Right forelimb (tissue), 1 donor: ENCODE measurements at places on chromosomes 16 and 17.

DNA sequence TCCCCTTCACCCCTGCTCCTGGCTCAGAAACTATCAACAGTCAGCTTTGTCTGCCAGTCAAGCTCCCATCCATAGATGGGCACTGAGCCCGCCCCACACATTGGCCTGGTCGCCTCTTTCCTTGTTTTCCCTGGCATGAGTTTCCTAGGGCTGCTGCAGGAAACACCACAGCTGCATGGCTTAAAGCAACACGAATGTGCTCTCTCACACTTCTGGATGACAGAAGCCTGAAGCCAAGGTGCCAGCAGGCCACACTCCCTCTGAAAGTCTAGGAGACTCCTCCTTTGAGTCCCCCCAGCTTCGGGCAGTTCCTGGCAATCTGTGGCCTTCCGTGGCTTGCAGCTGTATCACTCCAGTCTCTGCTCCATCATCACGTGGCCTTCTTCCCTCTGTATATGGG, 69.9 kb downstream of the TBC1D16 start:
- DNase-seq = peak; percentile 54

GRCh38 chr16:80174416-80174815, 366.4 kb upstream of the DYNLRB2 start:
- DNase-seq = no peak

DNA sequence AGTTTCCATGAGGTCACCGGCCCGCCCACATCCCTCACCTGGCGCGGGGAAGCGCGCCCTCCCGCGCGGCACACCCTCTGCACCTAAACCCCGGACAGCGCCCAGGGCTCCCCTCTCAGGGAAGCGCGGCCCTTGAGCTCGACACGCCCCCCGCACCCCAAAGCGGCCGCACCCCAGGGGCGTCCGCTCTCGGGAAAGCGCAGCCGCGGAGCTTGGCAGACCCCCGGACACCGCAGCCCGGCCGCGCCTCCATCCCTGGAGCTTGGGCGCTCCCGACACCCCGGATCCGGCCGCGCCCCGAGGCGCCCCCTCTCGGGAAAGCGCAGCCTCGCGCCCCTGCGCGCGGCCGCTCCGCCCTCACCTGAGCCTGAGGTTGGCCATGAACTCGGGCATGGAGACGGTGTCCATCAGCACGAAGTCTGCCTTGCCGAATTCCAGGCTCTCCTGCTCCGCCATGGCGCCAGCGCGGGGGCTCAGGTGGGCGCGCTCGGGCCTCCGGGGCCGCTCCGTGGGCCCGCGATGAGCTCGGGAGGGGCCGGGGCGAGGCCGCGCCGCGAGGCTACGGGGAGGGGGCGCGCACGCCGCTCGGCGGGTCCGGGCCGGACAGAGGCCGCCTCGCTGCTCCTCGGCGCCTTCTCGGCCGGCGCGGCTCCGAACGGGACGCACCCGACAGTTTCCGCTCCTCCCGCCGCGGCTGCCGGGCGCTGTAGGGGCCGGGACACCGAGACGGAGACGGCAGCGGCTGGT, at the start of gene MYO1D:
MYO1D (minus strand) TSS at position 708 of the 747 bp plus-strand sequence; CDS start at position 456, 252 bp downstream.
- peak; percentile 69 for DNase-seq

DNA sequence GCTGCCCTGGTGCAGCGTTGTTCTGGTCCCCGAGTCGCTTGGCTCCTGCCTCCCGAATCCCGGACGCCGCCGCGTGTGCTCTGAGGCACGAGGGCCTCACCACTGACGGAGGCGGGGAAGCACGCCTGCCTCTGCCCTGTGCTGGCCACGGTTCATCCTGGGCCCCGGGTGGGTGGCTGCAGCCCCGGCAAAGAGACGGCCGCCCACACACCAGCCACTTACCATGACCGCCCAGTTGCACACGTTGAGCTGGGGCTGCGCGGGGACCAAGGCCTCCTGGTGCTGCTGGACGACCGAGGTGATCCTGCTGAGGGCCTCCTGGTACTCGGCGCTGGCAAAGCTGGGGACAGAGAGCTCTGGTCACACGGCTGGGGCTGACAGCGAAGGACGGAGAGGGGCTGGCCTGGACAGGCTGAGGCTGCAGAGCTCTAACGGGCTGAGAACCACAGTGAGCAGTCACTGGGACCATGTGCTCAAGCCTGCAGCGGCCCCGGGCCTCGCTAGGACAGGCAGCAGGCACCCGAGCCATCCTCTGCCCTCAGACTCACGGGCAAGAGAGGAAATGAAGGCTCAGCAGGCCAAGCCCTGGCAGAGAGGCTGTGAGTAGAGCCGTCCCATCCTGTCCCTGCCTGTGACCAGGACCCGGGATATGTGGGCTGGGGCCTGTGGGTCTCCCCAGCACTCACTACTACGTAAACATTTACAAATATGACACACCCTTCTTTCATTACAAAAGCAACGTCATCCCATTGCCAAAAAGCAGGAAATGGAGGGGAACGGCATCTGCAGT, 6.3 kb upstream of the APRT start:
- peak; percentile 36 for DNase-seq

DNA sequence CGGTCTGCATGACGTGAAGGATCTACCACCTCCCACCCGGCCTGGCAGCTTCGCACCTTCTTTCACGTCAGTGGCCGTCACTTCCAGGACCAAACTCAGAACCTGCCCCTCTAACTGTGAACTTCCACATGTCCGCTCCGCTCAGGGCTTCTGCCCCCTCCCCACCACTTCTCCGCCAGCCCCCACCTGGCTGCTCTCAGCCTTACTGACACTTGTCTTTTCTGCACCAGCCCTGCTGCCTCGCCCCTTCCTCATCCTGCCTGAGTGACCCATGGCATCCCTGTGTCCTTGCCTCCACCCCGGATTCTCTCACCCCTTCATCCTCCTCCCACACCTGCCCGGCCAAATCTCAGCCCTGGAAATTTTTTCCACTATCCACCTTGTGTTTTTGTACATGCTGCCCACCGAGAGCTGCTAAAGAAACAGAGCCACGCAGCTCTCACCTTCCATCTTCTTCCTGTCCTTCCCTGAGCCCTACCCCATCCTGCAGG, 14.2 kb downstream of the PIMREG start:
- no peak for DNase-seq

DNA sequence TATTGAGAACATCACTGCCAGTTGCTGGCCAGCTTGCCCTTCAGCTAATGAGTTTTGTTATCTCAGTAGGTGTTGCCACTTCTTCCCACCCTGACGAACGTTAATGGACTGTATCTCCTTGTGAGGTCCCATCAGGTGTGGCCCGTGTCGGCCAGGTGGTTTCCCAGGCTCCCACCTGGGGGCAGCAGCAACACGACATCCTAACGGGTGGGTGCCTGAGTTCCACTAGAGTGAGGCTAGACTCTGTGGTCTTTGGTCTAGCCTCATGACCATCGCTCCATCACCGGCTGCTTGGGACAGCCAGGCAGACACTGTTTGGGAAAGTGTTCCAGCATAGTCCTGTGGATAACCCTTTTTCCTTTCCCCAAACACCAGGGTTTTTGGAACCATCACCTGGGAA, 45.6 kb upstream of the LCMT1 start:
- DNase-seq = no peak

DNA sequence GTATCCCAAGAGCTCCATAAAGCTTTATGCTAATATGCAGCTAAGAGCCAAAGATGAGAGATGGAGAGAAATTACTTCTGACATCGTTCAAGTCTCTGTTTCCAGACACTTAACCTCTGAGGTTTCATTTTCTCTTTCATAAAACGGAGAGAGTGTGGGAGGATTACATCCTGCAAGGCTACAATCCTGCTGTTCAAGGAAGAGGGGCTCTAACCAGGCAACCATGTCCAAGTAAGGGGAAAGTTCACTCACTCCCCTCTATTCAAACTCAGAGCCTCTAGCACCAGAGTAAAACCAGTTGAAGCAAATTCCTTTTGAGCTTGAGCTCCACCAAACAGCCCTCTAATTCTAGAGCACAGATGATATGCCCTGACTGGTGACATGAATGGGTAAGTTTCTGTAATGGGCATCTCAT, 397.4 kb downstream of the NPIPA8 start:
- no peak for DNase-seq

GRCh38 chr17:67492824-67493517, 115.9 kb downstream of the PITPNC1 start:
- DNase-seq = no peak

DNA sequence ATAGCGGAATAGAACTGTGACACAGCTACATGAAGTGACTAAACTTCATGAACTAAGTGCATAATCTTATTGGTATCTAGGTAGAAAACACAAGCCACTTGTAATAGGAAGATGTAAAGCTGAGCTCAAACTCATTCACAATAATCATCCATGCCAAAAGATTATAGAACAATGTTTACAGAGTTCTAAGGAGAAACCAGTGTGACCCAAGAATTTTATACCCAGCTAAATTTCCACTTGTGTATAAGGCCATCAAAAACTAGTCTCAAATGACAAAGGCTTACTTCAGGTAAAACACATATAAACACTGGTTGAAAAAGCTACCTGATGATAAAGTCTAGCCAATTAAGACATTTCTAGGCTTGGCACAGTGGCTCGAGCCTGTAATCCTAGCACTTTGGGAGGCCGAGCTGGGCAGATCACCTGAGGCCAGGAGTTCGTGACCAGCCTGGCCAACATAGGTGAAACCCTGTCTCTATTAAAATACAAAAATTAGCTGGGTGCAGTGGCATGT, 16.9 kb upstream of the CPD start:
- no peak for DNase-seq

DNA sequence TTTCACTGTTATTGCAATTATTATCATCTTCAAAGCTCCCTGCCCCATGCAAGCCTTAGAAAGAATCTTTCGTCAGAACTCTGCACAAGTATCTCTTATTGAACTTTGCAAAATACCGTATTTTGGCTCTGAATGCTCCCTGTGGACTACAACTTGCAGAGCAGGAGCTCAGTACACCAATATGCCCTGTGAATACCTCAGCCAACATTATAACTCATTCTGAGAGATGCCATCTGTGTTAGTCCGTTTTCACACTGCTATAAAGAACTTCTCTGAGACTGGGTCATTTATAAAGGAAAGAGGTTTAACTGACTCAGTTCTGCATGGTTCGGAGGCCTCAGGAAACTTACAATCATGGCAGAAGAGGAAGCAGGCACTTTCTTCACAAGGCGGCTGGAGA, 87.2 kb upstream of the XYLT1 start:
- DNase-seq = no peak

GRCh38 chr17:31647661-31648060, 211.4 kb downstream of the COPRS start:
- DNase-seq = no peak

GRCh38 chr16:49834531-49835151, 21.3 kb downstream of the ZNF423 start:
- peak; percentile 83 for DNase-seq

- DNase-seq = no peak
These were observed 3.0 kb upstream of the NFAT5 start for GRCh38 chr16:69562813-69563212.

GRCh38 chr17:78965491-78965924, 14.2 kb downstream of the LGALS3BP start:
- no peak for DNase-seq

DNA sequence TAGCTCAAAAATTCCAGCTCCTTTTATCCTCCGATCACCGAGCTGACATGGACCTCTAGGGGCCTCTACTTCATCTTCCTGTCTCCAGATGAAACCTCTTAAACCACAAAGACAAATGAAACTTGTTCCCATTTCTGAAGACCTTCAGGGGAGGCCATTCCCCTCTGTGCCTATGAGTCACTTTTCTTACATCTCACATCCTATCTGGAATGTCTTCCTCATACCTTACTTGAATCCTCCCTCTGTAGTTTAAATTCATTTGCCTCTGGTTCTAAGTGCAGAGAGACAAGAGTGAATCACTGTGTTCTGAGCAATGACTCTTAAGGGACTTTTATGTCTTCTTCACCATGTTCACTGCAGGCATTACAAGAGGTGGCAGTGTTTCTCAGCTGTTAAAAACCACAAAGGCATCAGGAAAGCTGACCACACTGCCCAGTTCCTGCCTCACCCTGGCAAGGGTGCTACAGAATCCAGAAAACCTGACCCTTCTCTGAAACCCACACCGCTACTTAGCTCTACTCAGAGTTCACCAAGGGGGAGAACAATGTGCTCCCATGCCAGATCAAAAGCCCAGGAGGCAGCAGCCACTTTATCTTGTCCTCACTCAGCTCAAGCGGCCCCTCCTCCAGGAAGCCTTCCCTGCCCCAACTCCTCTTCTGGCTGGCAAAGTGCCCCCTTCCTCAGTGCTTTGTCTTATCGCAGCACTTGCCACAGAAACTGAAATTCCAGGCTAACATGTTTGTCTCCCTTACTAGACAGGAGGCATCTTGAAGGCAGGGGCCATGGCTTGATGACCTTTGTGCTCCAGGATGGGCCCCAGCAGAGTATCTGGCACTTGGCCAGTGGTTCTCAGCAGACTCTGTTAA, 6.4 kb downstream of the CUEDC1 start:
- DNase-seq = peak; percentile 45

DNA sequence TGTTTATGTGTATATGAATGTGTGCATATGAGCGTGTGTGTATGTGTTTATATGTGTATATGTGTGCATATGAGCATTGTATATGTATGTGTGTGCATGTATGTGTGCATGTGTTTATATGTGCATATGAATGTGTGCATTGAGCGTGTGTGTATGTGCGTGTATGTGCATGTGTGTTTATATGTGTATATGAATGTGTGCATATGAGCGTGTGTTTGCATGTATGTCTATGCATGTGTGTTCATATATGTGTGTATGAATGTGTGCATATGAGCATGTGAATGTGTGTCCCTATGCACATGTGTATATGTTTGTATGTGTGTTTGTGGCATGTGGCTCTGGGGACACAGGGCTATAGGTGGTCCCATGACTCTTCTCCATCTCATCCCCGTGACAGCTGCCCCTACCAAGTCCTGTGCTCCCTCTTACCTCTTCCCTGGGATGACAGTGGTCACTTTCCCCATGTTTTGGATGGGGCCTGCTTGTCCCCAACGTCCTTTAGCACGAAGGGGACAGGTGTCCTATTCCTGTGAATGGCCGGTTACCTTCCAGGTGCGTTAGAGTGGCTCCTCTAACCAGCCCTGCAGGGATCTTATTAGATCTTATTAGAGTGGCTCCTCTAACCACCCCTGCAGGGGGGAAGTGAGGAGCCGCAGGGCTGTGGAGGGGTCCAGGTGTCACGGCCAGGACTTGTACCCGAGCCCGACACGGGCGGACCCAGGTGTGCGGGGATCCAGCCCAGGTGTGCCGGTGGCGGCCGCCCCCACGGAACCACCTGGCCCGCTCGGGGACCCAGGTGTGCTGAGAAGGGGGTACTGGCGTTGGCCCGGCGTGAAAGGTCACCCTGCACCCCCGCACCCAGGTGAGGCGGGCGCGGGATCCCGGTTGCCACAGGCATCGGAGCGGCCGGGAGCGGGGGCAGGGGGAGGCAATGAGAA, 105.6 kb downstream of the SEC14L1 start:
- DNase-seq = no peak

GRCh38 chr17:64202683-64203344, 60.2 kb downstream of the TEX2 start:
- no peak for DNase-seq
